ENCODE measurements at places on chromosomes 13 and 19.

- no peak for DNase-seq
Observed at GRCh38 chr13:46535825-46536224, 17.1 kb upstream of the LRCH1 start.

- DNase-seq = no peak
Observed at GRCh38 chr13:110364081-110364480, 57.0 kb downstream of the COL4A2 start.

DNA sequence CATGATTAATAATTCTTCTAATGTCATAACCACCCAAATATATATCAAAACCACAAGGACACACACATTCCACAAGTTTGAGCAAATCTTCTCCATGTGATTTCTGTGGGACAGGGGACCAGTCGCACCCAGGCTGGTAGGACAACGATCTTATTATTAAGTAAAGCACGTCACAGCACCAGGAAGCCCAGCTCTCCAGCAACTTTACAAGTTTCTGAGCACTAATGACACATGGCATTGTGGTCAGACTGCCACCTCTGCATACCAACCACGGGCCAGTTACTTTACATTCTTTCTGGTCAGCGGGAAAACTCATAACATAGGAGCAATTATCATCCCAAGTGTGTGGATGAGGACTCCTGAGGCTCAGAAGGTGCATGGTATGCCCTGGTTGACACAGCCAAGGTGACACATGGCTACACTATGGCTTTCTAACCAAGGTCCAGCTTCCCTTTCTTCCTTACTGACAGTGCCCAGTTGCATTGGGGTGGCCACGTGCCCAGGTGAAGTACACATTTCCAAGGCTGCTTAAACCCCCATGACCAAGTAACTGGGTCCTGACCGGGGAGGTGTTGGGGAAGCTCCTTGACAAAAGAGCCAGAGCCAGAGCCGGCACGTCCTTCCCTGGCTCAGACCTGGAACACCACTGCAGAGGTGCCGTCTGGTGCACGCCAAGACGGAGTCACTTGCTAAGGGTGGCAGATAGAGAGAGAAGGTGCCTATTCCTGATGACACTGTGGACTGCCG, 27.4 kb downstream of the LATS2 start:
- DNase-seq = no peak

- DNase-seq = no peak
Observed at GRCh38 chr13:106178816-106179215, 356.6 kb downstream of the EFNB2 start.

DNA sequence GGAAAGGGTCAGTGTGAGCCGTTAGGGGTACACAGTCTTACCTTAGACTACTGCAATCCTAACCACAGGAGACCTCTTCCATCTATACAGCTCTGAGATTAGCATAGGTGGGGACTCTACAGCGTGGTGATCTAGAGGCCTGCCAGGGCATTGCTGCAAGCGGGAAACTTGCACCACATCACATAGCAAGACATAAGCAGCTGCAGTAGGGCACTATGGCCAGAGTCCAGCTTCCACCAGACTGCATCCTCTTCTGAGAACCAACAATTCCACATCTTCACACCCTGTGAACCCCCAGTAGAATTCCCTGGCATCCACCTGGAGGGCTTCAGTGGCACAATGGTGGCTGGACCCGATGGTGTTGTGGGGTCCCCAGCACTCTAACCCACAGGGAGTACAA, 1564.3 kb upstream of the PRR20A start:
- DNase-seq = no peak

Data from activated CD8-positive, alpha-beta memory T cell treated with anti-CD3 and anti-CD28 coated beads for 48 hours (primary cell).